8988T (cell line): ENCODE measurements at places on chromosomes 2 and 18.

DNA sequence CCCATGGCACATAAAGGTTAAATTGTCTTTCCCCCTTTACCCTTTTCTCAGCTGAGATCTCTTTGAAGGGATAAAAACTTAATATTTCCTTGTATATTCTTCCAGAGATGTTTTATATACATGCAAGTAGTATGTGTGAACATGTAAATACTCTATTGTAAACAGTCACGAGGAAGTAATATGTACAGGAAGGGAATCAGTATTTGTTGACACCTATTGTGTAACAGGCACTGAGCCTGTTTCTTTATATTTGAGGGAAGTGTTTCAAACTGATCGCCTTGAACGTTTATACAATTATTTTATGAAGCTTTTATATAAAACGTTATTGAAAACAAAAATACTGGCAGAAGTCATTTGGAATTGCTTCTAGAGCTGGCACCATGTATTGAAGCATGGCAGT is 13.2 kb downstream of the RALBP1 start:
- DNase-seq: no peak

GRCh38 chr2:19472391-19472978 is 114.1 kb upstream of the OSR1 start:
- DNase-seq: no peak

GRCh38 chr2:213199871-213200270 is 48.5 kb upstream of the IKZF2 start:
- DNase-seq: no peak

GRCh38 chr2:161112908-161113307 is 47.3 kb upstream of the TANK start:
- DNase-seq: no peak
